ENCODE measurements at places on chromosomes 6 and 20. TPM values are rescaled to one million over a fixed set of nuclear protein-coding genes. Genes with fewer than 3 reads are reported as not detected.

JARID2 gene
- total RNA-seq: 34.9 TPM

ARFGAP1 gene
- total RNA-seq: 144 TPM

GRCh38 chr6:8375916-8376315 lies 59.4 kb downstream of the SLC35B3 start:
- no peak overlapping the region for H3K4me3 ChIP-seq
- no peaks in the 10 kb centered on the region for H3K36me3 ChIP-seq
- H3K27me3 ChIP-seq: peaks cover 30% of the 10 kb centered on the region
- H3K27ac ChIP-seq: no peak overlapping the region

DNA sequence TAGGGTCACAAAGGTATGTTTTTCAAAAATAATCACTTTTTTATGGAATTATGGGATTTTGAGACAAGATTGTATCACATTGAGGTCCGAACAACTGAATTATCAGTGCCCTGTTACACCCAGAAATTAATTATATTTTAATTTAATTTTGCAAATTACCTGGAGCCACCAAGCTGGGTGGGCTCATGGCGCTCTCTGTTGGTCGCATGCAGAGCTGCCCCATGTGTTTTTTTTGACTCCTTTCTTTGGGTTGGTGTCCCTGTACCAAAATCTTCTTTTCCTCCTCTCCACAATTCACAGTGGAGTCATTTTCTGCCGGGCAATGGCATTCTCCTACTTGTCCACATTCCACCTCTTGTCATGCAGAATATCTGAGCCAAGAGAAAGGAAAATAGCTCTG lies 38.9 kb upstream of the FRMD1 start:
- no peak overlapping the region for H3K27ac ChIP-seq
- H3K4me1 ChIP-seq: no peaks in the 10 kb centered on the region
- no peak overlapping the region for H3K4me3 ChIP-seq
- peaks cover 2% of the 10 kb centered on the region for H3K27me3 ChIP-seq
- H3K36me3 ChIP-seq: no peaks in the 10 kb centered on the region

GRCh38 chr20:44896583-44896982 lies 11.1 kb downstream of the YWHAB start:
- peaks cover 10% of the 10 kb centered on the region for H3K36me3 ChIP-seq
- H3K27me3 ChIP-seq: no peaks in the 10 kb centered on the region
- no peak for DNase-seq
- peak overlapping the region; percentile 20 for H3K27ac ChIP-seq
- peaks cover 73% of the 10 kb centered on the region for H3K4me1 ChIP-seq
- peak overlapping the region; percentile 61 for H3K4me3 ChIP-seq

- peaks cover 42% of the 10 kb centered on the region for H3K27me3 ChIP-seq
- no peak overlapping the region for H3K27ac ChIP-seq
- DNase-seq: no peak
- peaks cover 29% of the 10 kb centered on the region for H3K4me1 ChIP-seq
Measured at GRCh38 chr6:43396408-43397149, 27.1 kb upstream of the ZNF318 start.

RAMACL gene
- total RNA-seq: 0.73 TPM

DNA sequence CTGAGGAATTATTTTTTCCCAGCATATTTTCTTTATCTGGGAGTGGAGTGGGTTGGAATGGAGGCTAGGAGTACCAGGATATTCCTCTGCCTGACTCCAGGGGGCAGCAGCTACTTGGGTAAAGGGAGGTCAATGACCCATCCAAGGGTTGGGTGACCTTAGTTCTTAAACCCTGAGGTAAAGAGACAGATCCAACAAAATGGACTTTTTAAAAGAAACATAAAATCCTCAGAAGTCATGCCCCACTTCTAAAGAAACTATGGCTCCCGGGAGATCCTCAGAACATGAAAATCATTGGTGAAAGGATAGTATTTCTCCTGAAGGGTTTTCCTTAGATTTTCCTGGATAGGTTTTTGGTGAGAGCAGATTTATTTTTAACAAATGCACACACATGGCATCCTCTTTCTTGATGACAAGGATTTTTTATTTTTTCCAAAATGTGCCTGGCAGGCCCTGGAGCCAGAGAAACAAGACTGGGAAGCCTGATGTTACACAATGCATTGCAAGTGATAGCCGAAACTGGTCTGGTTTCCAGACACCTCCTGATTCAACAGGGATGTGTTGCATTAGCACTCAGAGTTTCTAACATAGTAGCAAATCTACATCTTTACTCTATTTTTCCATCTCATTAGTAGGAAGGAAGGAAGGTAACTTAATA lies 240.9 kb upstream of the BTBD3 start:
- H3K27ac ChIP-seq: no peak overlapping the region
- no peaks in the 10 kb centered on the region for H3K4me1 ChIP-seq
- no peak overlapping the region for H3K4me3 ChIP-seq
- H3K36me3 ChIP-seq: no peaks in the 10 kb centered on the region
- H3K27me3 ChIP-seq: no peaks in the 10 kb centered on the region

DNA sequence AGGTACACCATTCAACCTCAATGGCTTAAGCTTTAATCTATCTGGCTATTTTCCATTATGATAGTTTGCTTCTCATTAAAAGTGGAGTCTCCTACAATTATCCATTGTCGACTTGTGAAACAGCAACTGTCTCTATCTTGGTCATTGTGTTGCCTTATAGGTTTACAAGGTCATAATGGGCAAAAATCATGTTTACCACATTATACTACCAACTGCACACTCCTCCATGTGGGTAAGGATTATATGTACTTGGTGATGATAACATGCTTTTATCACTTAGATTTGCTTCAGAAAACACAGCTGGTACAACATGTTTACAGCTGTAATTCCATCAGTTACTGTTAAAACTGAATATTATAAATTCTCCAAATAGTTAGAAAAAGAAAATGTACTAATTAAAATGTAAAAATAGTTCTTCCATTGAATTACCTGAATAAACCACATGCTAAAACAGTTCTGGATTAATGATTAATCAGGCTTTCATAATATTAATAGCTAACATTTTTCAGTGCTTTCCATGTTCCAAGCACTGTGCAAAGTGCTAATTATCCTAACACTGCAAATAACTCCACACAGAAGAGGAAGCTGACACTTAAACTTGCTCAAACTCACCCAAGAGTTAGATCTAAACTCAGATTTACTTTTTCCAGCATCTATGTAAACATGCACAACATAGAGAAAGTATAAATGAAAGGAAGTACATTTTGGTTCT lies 96.7 kb downstream of the OGFRL1 start:
- H3K4me1 ChIP-seq: no peaks in the 10 kb centered on the region
- H3K4me3 ChIP-seq: no peak overlapping the region
- no peaks in the 10 kb centered on the region for H3K36me3 ChIP-seq

DNA sequence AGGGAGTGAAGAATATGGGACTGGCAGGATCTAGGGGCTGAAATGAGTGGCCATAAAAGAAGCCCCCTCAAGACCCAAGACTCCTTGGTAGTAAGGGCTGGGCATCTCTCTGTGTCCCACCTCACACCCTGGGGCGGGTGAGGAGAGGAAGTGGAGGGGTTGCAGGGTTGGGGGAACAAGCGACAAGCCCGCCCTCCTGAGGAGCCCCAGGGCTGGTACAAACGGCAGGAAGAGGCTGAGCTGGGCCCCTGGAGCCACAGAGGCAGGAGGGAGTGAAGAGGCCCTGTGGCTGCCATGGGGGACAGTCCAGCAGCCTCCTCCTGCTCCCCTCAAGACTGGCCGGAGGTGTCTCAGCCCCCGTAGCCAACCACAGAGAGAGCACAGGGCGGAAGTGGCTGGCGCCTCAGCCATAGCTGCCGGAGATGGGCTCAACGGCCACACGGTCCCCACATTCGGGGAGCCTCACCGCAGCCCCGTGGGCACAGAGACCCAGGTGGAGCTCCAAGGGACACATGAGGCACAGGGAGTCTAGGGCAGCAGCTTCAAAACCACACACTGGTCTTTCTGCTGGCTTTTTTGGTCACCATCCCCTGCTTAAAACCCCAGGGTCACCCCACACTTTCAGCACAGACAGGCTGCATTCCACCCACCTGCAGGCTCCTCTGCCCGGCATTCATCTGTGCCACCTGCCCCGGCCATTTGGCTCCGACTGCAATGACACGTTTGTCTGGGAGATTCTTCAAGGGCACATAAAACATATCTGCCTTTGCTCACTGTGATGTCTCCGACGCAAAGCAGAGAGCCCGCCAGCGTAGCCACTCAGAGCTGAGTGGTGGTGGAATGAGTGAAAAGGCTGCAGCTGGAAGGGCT lies 524 bp downstream of the C20orf203 start:
- DNase-seq: peak; percentile 79
- peak overlapping the region; percentile 72 for H3K4me3 ChIP-seq
- no peaks in the 10 kb centered on the region for H3K36me3 ChIP-seq

GRCh38 chr6:39530201-39530759 lies 194.9 kb downstream of the KIF6 start:
- H3K4me3 ChIP-seq: no peak overlapping the region
- no peaks in the 10 kb centered on the region for H3K4me1 ChIP-seq
- H3K36me3 ChIP-seq: no peaks in the 10 kb centered on the region
- H3K27me3 ChIP-seq: peaks cover 50% of the 10 kb centered on the region
- DNase-seq: no peak

SRSF3 gene
- 455 TPM for total RNA-seq

GRM1 gene
- total RNA-seq: not detected

OXT gene
- not detected for total RNA-seq

DNA sequence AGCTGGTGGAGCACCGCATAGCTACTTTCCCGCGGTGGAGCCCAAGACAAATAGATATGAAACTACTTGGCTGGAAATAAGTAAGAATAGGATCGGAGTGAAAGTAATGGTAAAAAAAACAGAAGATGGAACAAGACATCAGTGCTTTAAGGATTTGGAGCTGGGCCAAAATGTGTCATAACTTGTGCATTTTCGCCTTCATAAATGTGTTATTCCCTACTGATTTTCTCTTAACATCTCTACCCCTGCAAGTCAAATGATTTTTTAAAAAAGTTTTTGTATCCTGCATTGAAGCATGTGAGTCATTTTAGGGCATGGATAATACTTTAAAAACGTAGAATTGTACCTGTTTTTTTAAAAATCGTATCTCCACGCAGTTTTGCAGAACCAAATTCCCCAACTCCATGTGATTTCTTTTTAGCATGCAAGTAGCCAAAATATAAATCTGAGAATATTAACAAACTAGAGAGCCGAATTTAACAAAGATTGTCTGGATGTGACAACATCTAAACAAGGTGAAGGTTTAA lies 882 bp upstream of the FAM184A start:
- peaks cover 7% of the 10 kb centered on the region for H3K36me3 ChIP-seq
- H3K4me3 ChIP-seq: peak overlapping the region; percentile 89
- H3K4me1 ChIP-seq: peaks cover 9% of the 10 kb centered on the region
- DNase-seq: no peak
- peak overlapping the region; percentile 81 for H3K27ac ChIP-seq

DNA sequence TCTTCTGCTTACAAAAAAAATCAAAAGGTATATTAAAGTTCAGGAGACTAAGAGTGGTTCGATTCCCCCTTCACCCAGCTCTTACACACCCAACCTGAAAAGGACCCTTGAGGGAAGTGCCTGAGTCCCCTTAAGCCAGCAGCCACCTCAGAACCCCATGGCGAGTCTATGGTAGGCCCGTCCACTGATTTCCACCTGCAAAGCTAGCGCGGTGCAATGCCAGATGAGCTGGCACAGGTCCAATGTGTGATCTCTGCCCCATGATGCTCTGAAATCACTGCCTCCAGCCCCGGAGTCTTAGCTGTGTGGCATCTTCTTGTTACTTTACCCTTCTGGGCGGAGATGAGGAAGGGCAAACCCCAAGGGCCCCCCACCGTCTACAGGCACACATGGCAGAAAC lies 109.3 kb downstream of the SMOC2 start:
- H3K4me1 ChIP-seq: no peaks in the 10 kb centered on the region
- H3K36me3 ChIP-seq: no peaks in the 10 kb centered on the region
- DNase-seq: no peak
- H3K27me3 ChIP-seq: peaks cover 7% of the 10 kb centered on the region

GRCh38 chr6:45521226-45521625 lies 143.5 kb upstream of the SUPT3H start:
- no peaks in the 10 kb centered on the region for H3K36me3 ChIP-seq
- no peaks in the 10 kb centered on the region for H3K27me3 ChIP-seq
- no peak overlapping the region for H3K4me3 ChIP-seq
- H3K4me1 ChIP-seq: peaks cover 22% of the 10 kb centered on the region

CPNE5 gene
- 4.0 TPM for total RNA-seq

GRCh38 chr6:158060455-158061360 lies 79.0 kb downstream of the SYNJ2 start:
- H3K27ac ChIP-seq: no peak overlapping the region
- no peak overlapping the region for H3K4me3 ChIP-seq
- no peaks in the 10 kb centered on the region for H3K27me3 ChIP-seq
- DNase-seq: peak; percentile 34

- no peak for DNase-seq
- no peak overlapping the region for H3K4me3 ChIP-seq
- peaks cover 8% of the 10 kb centered on the region for H3K27me3 ChIP-seq
- no peaks in the 10 kb centered on the region for H3K36me3 ChIP-seq
- H3K27ac ChIP-seq: no peak overlapping the region
Measured at GRCh38 chr20:23820493-23820892, 6.0 kb downstream of the CST2 start.

DNA sequence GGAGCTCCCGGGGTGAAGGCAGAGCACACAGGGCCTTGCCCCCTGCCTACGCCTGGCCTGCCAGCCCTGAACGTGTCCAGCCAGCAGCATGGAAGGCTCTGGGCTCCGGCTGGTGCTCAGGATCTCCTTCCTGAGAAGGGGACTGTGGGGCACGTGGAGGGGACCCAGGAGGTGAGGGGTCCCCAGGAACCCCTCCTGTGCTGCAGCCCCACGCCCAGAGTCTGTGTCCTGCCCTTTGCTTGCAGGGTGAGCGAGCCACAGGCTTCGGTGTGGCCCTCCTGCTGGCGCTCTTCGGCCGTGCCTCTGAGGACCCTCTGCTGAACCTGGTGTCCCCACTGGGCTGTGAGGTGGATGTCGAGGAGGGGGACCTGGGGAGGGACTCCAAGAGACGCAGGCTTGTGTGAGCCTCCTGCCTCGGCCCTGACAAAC lies 22.3 kb downstream of the NPEPL1 start:
- no peaks in the 10 kb centered on the region for H3K4me1 ChIP-seq
- DNase-seq: no peak

GRCh38 chr20:38833154-38833856 lies 27.8 kb downstream of the PPP1R16B start:
- H3K4me3 ChIP-seq: no peak overlapping the region
- DNase-seq: no peak
- H3K36me3 ChIP-seq: peaks cover 21% of the 10 kb centered on the region

BANF2 gene
- total RNA-seq: not detected

ELOVL2 gene
- total RNA-seq: not detected

DNA sequence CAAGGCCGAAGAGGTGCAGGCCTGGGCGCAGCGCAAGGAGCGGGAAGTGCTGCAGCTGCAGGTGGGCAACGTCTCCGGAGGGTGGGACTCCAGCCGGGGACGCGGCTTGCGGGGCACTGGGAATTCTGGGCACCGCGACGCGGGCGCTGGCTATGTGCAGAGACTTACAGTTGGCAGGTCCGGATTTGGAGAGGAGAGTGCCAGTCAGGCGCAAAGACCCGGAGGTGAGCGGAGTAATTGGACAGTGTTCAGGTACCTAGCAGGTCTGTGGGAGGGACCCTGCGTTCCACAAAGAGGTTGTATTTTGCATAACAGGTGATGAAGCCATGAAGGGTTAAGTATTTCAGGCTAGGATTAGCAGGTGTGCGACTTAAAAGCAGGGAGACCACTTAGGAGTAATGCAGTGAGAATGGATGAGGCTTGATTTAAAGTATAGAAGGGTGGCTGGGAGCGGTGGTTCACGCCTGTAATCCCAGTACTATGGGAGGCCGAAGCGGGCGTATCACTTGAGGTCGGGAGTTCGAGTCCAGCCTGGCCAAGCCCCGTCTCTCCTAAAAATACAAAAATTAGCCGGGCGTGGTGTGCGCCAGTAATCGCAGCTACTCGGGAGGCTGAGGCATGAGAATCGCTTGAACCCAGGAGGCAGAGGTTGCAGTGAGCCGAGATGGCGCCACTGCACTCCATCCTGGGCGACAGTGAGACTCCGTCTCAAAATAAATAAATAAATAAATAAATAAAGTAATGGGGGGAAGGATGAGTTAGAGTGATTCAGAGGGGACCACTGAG lies 1.0 kb downstream of the MRPS26 start:
- H3K36me3 ChIP-seq: peaks cover 7% of the 10 kb centered on the region
- peak overlapping the region; percentile 17 for H3K27ac ChIP-seq
- no peak for DNase-seq

Data from natural killer cell treated with Interleukin-12 subunit alpha and Interleukin-12 subunit beta and Interleukin-15 and Interleukin-18, amount 100 ng/mL, for 72 hours (primary cell).